ENCODE measurements at places on chromosomes 7 and 10. TPM values are rescaled to one million over a fixed set of nuclear protein-coding genes. Genes with fewer than 3 reads are reported as not detected.

- no peak overlapping the region for H3K4me3 ChIP-seq
- H3K27ac ChIP-seq, result no peak overlapping the region
- H3K27me3 ChIP-seq, result peaks cover 32% of the 10 kb centered on the region
- DNase-seq, result no peak
- H3K4me1 ChIP-seq, result peaks cover 13% of the 10 kb centered on the region
- H3K36me3 ChIP-seq, result peaks cover 2% of the 10 kb centered on the region
Measured at GRCh38 chr7:132004529-132004928, 448.1 kb upstream of the PODXL start.

The HNRNPH3 gene
- total RNA-seq, result 165 TPM

The CYP2C19 gene
- total RNA-seq, result not detected

The CAMK1D gene
- 6.2 TPM for total RNA-seq

The ADAM12 gene
- total RNA-seq, result 13.3 TPM

DNA sequence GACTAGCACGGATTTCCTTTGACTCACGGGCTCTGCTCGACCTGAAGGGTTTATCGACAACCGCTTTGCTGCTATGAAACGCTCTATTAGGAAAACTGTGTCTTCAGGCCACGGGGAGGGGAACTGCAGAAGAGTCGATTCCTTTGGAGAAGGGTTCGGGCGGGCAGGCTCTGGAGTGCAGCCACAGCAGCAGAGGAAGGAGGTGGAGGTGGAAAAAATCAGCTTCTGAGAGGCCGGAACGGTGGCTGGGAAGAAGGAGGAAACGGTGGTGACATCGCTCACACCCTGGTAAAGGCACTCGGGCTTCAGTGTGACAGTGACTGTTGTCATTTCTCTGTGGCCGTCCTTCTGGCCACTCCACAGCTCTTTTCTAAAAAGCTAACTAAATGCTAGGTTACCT lies 64.6 kb upstream of the MGMT start:
- no peaks in the 10 kb centered on the region for H3K4me1 ChIP-seq
- DNase-seq, result peak; percentile 11
- H3K4me3 ChIP-seq, result no peak overlapping the region
- H3K27ac ChIP-seq, result no peak overlapping the region

DNA sequence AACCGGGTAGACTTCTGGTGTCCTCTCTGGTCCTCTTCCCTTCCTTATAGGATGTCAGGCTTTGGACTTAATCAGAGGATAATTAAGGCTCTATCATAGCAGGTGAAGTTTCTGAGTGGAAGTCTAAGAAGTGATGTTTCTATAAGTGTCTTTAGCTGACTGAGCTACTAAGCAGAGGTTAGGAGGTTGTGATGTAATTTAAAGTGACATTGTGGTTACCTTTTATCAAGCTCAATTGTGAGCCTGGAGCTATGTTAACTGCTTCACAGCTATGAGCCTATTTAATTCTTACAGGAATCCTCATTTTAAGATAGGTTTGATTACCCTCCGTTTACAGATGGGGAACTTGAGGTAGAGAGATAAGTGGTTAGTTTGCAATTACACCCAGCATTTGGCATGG lies 365.1 kb downstream of the AUTS2 start:
- H3K27ac ChIP-seq, result no peak overlapping the region
- H3K4me1 ChIP-seq, result peaks cover 57% of the 10 kb centered on the region
- H3K36me3 ChIP-seq, result no peaks in the 10 kb centered on the region
- no peak for DNase-seq
- H3K27me3 ChIP-seq, result no peaks in the 10 kb centered on the region
- H3K4me3 ChIP-seq, result no peak overlapping the region

GRCh38 chr7:5424749-5425506 lies 1.3 kb upstream of the TNRC18 start:
- H3K27ac ChIP-seq, result peak overlapping the region; percentile 99
- peak overlapping the region; percentile 98 for H3K4me3 ChIP-seq
- H3K36me3 ChIP-seq, result no peaks in the 10 kb centered on the region
- H3K27me3 ChIP-seq, result no peaks in the 10 kb centered on the region
- DNase-seq, result peak; percentile 55
- H3K4me1 ChIP-seq, result peaks cover 14% of the 10 kb centered on the region

DNA sequence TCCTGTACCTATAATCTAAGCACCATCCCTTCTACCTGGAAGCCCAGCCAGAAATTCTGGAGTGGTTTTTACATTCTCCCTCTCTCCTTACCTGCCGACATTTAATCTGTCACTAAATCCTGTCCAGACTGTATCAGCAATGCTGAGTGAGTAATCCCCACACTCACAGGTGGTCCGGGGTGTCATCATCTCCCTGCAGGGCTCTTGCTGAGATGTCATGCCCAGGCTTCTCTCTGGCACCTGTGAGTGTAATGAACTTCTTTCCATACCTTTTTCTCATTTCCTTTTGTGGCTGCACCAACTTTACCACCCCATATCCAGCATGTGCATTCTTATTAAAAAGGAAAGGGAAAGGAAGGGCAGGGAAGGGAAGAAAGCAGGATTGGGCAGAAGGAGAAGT lies 355.2 kb downstream of the CCSER2 start:
- DNase-seq, result no peak
- H3K36me3 ChIP-seq, result no peaks in the 10 kb centered on the region
- no peaks in the 10 kb centered on the region for H3K27me3 ChIP-seq
- H3K27ac ChIP-seq, result no peak overlapping the region
- H3K4me3 ChIP-seq, result no peak overlapping the region

All from mesothelial cell of epicardium (in vitro differentiated cells).